Stimulated activated CD4-positive, alpha-beta T cell treated with anti-CD3 and anti-CD28 coated beads, Interleukin-15, amount 100 ng/mL, for 1 hour (primary cell): ENCODE measurements at places on chromosomes 2 and 18.

DNA sequence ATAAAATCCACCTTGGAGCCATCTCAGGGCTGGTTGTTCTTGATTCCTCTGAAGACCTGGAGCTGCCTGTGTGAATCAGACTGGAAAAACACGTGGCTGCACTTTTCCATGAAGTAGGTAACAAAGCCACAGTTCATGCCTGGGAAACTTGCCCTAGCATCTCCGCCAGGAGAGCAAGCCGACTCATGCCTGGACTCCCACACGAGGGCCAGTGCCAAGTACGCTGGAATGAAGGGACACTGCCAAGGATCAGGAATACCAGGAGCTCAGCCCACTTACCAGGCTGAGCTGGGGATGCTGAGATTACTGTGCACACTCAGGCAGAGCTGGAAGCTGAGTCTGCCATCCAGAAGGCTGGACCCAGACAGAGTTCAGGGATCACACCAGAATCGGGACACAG, 10.9 kb upstream of the FHL2 start:
- no peak for DNase-seq

GRCh38 chr18:33291539-33291938, 149.0 kb downstream of the CCDC178 start:
- no peak for DNase-seq

DNA sequence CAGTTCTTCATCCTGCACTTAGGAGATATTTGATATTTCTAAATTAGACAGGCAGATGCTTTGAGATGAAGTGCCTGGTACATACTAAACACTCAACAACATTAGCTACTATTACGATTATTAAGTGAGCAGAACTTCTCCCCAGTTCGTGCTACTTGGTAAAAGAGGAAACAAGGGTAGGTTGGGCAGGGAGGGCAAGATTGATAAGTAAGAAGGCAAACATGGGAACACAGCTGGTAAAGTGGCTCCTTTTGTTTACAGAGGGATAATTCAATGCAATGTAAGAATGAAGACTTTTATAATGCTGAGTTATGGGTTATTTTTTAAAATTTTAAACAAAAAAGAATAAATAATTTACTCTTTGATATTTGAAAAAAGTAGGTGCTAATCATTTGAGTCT, 15.9 kb upstream of the WIPF1 start:
- no peak for DNase-seq

- no peak for DNase-seq
These were observed 250.5 kb downstream of the SLC8A1 start for GRCh38 chr2:40201425-40201824.

GRCh38 chr2:222136106-222136630, 162.6 kb downstream of the PAX3 start:
- no peak for DNase-seq
